Caudate nucleus (tissue), 63 donors: ENCODE measurements at places on chromosomes 6 and 20.
A peak's percentile ranks its signal among the peaks of the same experiment; 100 is the strongest.

- no peak for DNase-seq
Measured at GRCh38 chr6:9517806-9518205, 897.1 kb downstream of the TFAP2A start.

DNA sequence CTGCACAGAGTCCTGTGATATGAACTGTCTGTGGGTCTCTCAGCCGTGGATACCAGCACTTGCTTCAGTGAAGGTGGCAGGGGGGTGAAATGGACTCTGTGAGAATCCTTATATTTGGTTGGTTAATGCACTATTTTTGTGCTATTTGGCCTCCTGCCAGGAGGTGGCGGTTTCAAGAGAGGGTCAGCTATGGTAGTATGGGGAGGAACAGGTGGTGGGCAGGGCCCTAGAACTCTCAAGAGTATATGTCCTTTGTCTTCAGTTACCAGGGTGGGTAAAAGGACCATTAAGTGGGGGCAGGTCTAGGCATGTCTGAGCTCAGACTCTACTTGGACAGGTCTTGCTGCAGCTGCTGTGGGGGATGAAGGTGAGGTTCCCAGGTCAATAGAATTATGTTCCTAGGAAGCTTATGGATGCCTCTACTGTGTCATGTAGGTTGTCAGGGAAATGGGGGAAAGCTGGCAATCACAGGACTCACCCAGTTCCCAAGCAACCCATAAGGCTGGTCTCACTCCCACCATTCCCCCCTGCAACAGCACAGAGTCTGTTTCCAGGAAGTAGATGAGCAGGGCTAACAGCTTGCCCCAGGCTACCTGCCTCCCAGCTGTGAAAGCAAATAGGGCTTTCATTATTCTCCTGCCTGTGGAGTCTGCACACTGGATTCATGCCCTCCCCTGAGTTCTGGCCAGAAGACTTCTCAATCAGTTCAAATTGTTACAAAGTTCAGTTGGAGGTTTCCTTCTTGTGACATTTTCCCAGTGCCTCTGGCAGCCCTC, 56.8 kb upstream of the PHIP start:
- no peak for DNase-seq

- no peak for DNase-seq
Measured at GRCh38 chr6:24838994-24839393, 40.3 kb upstream of the ARMH2 start.

DNA sequence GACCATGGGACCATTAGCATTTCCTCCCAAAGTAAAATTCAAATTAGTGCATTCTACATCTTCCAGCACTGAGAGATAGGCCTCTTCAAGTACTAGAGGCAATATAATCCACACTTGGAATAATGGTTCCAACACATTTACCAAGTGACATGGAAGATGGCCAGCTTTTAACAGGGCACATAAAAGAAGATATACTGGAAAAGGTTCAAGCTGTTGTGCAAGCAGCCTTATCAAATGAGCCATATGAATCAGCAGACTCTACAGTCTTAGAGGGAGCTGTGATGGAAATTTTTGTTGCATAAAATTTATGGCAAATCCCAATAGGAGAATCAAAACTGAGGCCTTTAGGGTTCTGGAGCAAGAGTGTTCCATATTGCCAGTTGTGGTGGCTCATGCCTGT, 526.6 kb upstream of the IRAK1BP1 start:
- DNase-seq, result no peak

GRCh38 chr20:7499201-7499600, 441.1 kb downstream of the HAO1 start:
- no peak for DNase-seq

- DNase-seq, result no peak
Measured at GRCh38 chr20:44113618-44114376, 73.2 kb downstream of the JPH2 start.

GRCh38 chr20:60108397-60108796, 150.2 kb downstream of the CDH26 start:
- no peak for DNase-seq

DNA sequence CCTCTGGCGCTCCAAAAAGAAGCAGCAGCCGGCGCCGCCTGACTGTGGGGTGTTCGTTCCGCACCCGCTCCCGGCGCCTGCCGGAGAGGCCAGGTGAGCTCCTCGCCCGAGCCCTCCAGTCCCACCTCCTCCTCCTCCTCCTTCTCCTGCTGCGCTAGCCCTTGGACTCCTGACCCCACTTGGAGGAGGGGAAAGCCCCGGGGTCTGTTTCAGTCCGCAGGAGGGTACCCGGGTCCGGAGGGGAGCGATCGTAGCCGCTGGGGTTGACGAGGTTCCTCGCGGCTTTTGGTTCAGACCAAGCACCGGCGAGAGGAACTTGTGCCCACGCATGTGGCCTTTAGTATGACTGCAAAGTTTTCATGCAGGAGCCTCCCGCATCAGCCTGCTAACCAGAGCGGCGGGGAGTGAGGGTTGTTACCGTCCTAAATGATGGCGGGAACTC, 493 bp downstream of the CRYBG1 start:
- DNase-seq, result no peak

DNA sequence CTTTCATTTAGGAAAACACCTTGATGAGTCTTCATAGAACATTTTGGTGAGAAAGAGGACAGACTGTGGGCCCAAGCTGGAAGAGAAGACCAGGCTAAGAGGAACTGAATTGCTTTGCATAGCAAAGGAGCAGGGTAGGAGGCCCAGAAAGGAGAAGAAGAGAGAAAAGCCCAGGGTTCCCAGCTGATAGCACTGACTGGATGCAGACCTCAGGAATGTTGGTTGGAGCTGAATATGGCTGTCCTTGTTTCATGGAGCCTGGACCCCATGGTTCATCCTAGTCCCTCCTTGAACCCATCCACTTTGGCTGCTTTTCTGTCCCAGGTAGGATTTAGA, 18.0 kb upstream of the ZFAND3 start:
- no peak for DNase-seq

- no peak for DNase-seq
Measured at GRCh38 chr20:13790708-13791107, 5.9 kb downstream of the NDUFAF5 start.

DNA sequence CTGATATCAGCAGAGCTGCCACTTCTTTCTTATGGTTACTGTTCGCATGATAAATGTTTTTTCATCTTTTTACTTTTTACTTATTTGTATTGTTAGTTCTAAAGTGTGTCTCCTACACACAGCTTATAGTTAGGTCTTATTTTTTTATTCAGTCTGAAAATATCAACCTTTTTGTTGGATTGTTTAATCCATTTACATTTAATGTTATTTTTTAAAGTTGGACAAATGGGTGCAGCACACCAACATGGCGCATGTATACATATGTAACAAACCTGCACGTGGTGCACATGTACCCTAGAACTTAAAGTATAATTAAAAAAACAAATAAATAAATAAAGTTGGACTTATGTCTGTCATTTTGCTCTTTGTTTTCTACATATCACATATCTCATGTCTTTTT, 40.3 kb upstream of the FOXC1 start:
- DNase-seq, result no peak

- DNase-seq, result no peak
Measured at GRCh38 chr6:81896525-81897503, 144.3 kb upstream of the TENT5A start.

- no peak for DNase-seq
Measured at GRCh38 chr6:125377621-125378020, 75.9 kb upstream of the HDDC2 start.

- DNase-seq, result no peak
Measured at GRCh38 chr20:15945289-15945688, 628.0 kb downstream of the KIF16B start.

- DNase-seq, result no peak
Measured at GRCh38 chr6:143119260-143119659, 58.6 kb downstream of the AIG1 start.

DNA sequence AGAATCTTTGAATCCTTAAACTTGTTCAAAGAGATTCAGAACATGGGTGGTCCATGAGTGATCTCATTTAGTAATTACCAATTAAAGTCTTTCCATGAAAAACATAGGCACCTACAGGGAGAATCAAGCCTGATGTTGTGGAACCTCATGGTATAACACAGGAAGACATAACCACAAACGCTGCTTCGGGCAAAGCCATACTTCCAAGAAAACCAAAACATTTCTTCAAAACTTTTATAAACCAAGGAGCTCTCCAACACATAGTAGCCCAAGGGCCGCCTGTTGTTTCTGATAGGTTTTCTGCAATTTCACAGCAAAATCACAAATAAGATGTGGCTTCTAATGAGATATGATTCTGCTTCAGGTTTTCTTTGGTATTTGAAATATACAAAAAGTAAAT, 2.5 kb downstream of the CHD6 start:
- no peak for DNase-seq

GRCh38 chr6:11701573-11701972, 77.0 kb downstream of the ADTRP start:
- no peak for DNase-seq

GRCh38 chr6:141475259-141475658, 657.5 kb upstream of the GJE1 start:
- DNase-seq, result no peak

DNA sequence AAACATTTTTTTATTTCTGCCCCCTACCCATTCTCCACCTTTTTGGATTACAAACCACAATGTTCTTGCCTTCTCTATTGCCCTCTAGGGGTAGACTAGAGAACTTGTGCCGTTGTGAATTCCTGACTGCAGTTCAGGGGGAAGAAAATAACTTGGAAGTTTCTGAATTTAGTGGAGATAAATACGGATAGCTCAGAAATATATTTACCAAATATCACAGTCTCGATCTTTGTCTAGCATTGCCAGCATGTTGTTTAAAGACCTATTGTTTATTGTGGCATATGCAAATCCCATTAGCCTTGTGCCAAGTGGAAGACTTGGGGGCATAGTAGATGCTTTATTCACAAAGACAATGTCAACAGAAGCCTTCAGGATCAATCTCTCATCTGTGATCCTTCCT, 154.1 kb upstream of the MMS22L start:
- peak; percentile 31 for DNase-seq

DNA sequence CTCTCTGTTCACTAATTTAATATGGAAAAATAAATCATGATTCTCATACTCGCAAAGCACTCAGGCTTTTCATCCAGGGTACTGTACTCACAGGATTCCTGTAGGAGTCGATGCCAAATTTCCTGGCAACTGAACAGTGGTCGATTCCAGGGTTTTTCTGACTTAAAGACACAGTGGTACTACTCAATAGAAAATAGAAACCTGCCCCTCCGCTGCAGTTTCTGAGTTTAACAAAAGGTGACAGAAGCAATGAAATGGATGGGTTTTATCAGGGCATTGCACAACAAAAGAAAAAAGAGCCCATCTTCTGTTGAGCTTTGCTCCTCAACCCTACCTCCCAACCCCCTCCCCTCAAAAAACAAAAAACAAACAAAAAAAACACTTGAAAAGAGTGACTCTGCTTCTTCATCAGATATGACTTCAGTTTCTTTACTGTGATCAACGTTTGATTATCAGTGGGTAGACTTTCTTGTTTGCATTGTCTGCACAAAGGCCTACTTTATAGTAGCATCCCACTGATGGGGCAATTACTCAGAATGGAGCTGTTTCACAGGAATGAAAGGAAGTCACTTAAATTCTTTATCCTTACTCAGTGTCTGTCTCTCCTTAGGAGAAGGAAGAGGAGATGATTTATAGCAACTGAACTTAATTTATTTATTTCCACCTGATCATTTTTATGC, 96.2 kb upstream of the FOXO3 start:
- no peak for DNase-seq

DNA sequence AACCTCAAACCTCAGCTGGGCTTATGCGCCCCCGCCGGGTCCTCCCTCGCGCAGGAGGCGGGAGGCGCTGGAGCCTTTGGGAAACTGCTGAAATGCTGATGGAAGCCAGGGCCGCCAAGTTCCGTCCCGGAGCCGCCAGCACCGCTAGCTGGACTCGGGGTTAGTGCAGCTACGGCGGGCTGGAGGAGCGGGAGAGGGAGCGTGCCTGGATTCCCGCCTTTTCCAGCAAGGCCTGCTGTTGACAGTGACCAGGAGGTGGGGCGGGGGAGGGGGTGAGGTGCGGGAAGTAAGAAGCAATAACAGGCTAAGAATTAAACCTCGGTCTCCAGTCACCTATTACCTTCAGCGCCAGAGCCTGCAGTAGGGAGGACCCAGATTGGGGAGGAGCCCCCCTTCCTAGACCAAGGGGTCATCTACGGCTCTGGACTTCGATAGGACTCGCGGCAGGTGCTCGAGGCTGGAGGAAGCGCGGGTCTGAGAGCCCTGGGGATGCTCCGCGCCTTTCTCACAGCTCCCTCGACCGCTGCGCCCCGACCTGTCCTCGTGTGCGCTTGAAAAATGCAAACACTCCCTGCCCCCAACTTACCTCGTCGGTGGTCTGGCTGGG, 20.5 kb downstream of the COL9A1 start:
- DNase-seq, result no peak

GRCh38 chr6:106286746-106287145, 38.8 kb downstream of the ATG5 start:
- no peak for DNase-seq

GRCh38 chr20:33568378-33568777, 78.5 kb downstream of the CBFA2T2 start:
- DNase-seq, result peak; percentile 8

DNA sequence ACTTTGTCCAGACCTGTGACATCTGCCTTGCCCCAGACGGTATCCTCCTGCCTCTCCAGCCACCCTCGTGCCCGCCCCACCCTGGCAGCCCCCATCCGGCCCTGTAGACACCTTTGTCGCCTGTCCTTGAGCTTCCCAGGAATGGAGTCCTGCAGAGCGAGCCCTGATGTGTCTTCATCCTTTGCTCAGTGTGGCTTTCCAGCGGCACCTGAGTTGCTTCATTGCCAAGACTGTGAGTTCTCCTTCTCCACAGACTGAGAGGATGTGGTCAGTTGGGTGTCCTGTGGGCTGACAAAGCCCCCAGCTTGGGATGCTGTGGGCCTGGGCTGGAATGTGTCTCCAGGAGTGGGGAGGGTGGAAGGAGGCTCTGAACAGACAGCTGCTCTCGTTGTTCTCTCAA, 1.7 kb upstream of the CST4 start:
- DNase-seq, result no peak

- no peak for DNase-seq
Measured at GRCh38 chr6:108565091-108565766, 4.5 kb downstream of the FOXO3 start.

GRCh38 chr6:56532766-56533551, 109.7 kb downstream of the DST start:
- DNase-seq, result no peak

GRCh38 chr6:155530219-155530834, 74.7 kb upstream of the NOX3 start:
- no peak for DNase-seq

- no peak for DNase-seq
Measured at GRCh38 chr6:167290786-167291622, at the start of gene UNC93A. UNC93A (plus strand) TSS chr6:167291315; CDS start chr6:167291490, 175 bp downstream.

DNA sequence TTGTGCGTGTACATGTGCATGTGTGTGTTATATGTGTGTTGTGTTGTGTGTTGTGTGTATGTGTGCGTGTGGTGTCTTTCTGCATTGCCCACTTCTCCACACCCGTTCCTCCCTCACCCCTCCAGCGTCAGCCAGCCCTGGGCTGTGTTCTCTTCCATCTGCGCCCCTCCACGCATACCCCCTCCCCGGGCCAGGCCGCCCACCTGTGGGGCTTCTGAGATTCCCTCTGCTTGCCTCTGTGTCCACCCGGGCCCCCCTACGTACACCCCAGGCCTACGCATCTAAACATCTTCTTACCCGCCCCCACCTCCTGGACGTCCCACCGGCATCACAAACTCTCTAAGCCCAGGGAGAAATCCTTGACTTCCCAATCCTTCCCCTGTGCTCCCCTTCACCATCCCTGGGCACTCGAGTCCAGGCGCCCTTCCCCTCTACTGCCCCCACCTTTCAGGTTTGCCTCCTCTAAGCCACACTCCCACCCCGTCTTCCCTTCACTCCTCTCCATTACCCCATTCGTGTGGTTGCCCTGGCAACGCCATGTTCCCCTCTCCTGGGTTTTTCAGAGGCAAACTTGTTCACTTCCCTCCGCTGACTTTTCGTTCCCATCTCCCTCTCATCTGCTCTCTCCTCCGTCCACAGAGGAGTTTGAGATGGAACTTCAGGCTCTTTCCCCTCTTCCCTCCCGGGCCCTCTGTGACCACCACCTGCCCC, 81.7 kb upstream of the NNAT start:
- peak; percentile 47 for DNase-seq
